Left cardiac atrium (tissue), 4 donors: ENCODE measurements at places on chromosomes 1 and 21. TPM values are rescaled to one million over a fixed set of nuclear protein-coding genes. Genes with fewer than 3 reads are reported as not detected.
A peak's percentile ranks its signal among the peaks of the same experiment; 100 is the strongest.

DNA sequence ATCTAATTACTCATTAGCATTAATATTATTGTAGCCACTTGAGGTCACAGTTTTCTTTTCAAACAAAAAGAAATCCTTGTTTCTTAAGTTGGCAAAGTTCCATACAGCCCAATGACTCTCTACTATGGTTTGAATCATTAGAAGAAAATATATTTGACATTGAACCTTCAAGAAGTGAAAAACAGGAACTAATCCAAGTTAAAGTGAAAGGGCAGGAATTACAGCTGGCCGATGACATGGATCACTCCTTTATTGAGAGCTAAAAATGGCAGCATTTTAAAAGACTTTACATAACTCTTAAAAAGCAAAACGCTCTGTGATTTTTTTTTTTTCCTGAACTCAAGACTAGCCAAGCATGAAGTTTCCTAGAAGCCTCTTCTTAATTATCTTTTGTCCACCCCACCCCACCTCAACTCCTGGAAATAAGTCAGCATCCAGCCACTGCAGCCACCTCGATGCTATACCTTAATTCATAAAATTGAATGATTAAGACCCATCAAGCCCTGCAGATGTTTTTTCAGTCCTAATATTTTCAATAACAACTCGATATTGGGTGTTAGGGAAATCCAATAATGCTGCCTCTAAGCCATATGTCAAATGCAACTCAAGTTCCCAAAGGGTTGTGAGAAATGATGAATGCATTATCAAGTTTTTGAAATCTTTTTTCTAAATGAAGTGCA, 323.1 kb downstream of the HHIPL2 start:
- no peak for DNase-seq

- no peak for DNase-seq
These were observed 54.0 kb downstream of the APP start for GRCh38 chr21:26116456-26117011.

GRCh38 chr1:156643778-156644092, 1.8 kb downstream of the BCAN start:
- no peak for DNase-seq

DNA sequence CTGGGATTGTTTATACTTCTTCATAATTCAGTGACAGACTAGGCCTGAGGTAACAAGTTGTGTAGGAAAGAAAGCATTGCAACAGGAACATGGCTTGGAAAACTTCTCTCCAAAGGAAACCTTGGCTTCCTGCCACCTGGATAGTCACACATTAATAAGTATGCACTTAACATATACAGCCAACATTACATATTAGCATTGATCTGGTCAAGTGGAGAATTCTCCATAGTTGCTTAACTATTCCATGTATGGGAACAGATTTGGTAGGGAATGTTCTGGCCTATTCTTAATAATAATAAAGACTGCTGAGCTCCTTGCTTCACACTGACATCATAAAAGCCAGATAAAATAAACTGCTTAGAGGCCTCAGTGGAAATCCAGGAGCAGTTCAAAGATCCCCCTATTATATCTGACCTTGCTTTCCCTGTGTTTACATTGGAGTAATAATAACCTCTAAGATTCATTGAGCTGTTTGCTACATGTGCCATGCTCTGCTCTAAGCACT, 27.2 kb upstream of the NFIA start:
- DNase-seq, result no peak

DNA sequence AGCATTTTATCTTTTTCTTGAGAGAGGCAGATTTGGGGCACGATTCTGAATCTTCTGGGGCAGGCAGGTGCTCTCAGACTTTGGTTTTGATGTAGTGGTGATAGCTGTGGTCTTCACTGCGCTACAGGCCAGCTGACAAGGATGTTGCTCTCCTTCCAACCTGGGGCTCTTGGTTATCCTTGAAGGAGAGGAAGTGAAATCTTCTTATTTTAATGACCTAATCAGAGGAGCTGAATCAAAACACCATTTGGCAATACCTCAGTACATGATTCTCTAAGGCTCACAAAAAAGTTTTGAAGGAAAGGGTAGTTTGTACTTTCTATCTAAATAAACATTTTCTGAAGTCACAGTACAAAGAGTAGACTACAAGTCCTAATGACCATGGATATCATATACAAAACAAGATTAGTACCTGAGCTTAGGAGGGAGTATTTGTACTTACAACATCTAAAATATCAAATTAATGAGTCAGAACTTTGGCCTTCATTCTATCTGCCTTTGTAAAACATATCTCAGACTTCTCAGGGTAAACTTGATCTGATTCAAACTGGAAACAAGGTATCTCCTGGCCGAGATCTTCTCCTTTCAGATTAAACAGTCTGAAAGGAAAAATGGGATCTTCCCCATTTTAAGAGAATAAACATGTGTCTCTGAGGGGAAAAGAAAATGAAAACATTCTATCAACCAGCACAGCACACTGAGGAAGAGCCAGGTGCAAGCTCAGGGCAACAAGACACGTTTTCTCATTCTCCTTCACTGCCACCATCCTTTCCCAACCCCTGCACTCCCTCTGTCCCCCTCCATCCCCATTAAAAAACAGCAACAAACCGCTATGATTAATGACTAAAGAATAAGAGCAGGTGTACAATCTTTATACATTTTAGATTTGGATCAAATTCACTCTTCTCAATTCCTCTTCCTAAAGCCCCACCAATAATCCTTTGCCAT, 69.2 kb downstream of the SH3GLB1 start:
- DNase-seq, result no peak

- DNase-seq, result no peak
These were observed 6.3 kb upstream of the CRYBG2 start for GRCh38 chr1:26359981-26360806.

DNA sequence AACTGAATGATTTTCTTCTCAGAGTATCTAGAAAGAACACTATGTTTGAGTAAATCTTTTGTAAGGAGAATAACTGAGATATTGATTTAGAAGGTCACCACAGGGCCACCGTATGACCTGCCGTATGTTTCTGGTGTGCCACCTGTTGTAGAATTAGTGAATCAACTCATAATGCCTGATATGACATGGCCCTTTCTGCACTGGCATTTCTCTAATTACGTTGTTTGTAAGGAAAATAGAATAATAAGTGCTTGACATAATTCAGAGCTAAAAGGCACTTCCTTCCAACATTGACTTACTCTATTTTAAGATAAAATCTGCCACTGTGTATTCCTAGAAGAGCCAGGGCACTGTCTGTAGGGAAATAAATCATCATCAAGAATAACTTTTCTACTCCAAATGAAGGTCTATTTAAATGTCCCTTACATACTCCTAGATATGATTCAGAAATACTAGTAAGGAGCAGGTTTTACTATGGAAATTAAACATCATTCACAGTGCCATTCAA, 101.7 kb downstream of the PHTF1 start:
- DNase-seq, result no peak

DNA sequence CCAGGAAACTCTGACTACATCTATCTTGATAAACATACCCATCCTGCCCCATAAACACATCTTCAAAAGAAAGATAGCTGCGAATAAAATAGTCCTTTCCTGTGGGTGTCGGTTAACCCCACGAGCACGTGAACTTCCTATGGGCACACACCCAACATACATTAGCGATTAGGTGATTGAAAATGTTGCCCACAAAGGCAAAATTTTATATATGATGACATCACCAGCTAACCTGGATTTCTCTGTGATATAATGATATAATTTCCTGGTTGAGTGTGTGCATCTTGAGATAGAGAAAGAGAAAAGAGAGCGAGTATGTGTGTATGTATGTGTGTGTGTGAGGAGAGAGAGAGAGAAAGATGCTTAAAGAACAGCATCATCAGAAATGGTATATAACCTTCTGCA, 296.1 kb downstream of the PTPRC start:
- DNase-seq, result no peak

- no peak for DNase-seq
These were observed 37.5 kb upstream of the TMEM61 start for GRCh38 chr1:54942976-54943375.

DNA sequence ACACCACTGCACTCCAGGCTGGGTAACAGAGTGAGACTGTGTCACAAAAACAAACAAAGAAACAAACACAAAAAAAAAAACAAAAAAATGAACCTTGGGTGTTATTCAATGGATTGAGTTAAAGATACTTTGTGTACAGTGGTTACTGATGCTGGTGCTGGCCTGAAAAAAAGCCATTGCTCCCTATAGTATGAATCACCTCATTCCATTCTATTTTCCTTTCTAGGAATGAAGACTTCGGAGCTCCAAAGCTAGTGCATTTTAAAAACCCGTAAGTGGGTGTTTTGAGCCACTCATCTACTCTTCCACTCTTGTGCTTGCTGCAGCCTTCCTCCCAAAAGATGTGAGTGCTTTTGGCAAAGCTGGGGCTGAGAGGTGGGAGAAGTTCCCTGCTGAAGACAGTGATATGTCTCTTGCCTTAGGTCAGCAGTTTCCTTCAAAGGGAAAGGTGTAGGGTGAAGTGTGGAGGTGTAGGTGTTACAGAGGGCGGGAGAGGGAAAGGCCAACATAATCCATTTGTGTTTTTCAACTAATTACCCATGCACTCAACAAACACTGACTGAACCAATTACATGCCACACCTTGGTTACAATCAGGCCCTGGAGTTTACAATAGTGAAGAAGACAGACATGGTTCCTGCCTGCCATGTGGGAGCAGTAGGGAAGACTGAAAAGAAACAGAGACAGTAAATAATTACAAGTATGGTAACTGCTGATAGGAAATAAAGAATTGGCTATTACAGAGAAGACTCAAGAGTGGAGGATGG, 55.0 kb upstream of the SERBP1 start:
- no peak for DNase-seq

DNA sequence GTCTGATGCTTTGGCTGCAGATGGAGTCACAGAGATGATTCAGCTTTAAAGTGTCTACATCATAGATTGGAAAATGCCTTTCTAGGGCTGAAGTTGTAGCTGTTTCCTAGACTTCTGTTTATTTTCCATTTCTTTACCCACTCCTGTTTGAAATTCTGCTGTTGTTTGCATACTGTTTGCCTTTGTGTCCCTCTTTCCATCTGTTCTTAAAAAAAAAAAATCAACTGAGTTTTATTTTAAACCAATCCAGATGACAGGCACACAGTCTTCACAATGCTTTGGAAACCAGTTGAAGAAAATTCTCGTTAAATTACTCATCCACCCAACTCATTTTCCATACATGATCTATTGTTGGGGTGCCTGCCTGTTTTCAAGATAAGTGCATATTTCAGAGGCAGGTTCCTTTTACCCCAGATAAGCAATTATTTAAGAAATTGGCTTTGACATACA, 245.9 kb downstream of the DISC1 start:
- DNase-seq, result no peak

GRCh38 chr1:192698731-192699130, 62.8 kb downstream of the RGS13 start:
- no peak for DNase-seq

GRCh38 chr1:194133152-194133551, 946.7 kb upstream of the B3GALT2 start:
- no peak for DNase-seq

GRCh38 chr1:89826594-89826993, 5.8 kb downstream of the LRRC8D start:
- no peak for DNase-seq

- no peak for DNase-seq
These were observed 17.3 kb downstream of the DDX59 start for GRCh38 chr1:200652378-200652777.

- DNase-seq, result no peak
These were observed 3.6 kb upstream of the ZNF124 start for GRCh38 chr1:247175458-247175857.

GRCh38 chr1:29691499-29691898, 455.2 kb downstream of the PTPRU start:
- DNase-seq, result no peak

- peak; percentile 96 for DNase-seq
These were observed at the start of gene IL6R for GRCh38 chr1:154404984-154405746. TSS of gene IL6R (plus strand) at chr1:154405343. CDS start at chr1:154405630, 287 bp downstream.

- no peak for DNase-seq
These were observed 469.5 kb downstream of the MATN1 start for GRCh38 chr1:30253807-30254440.

DNA sequence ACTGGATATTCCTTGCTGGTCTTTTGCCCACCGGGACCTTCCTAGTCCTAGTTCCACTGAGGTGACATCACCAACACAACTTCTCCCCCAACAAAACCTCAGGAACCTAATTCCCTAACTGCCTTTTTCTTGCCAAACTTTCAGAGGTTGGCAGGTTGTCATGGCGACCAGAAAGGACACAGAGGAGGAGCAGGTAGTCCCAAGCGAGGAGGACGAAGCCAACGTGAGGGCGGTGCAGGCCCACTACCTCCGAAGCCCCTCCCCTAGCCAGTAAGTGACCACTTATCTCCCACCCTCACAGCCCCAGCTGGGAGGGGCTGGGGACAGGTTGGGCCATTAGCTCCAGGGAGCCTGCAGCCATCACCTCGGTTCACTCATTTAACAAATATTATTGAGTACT, 815 bp downstream of the STYXL2 start:
- DNase-seq, result no peak

GRCh38 chr1:93443454-93443853, 4.5 kb upstream of the FNBP1L start:
- no peak for DNase-seq

- DNase-seq, result no peak
These were observed 338.7 kb downstream of the VAV3 start for GRCh38 chr1:107626073-107626796.

- peak; percentile 76 for DNase-seq
These were observed 21.1 kb downstream of the MEGF6 start for GRCh38 chr1:3590139-3590763.

- DNase-seq, result no peak
These were observed 19.0 kb downstream of the OR2L3 start for GRCh38 chr1:248065604-248066003.

- DNase-seq, result no peak
These were observed 27.1 kb upstream of the LYST start for GRCh38 chr1:235893840-235894239.

The RIIAD1 gene
- total RNA-seq, result 3.3 TPM

The UTS2 gene
- not detected for total RNA-seq

The FAM177B gene
- not detected for total RNA-seq

The S100A9 gene
- total RNA-seq, result 529 TPM

The ABCA4 gene
- total RNA-seq, result 0.21 TPM

The MATN1 gene
- not detected for total RNA-seq

The CXADR gene
- total RNA-seq, result 9.8 TPM

The FAM72C gene
- total RNA-seq, result 0.16 TPM

The SELP gene
- total RNA-seq, result 22.5 TPM

The OR2G3 gene
- not detected for total RNA-seq

The CLDN17 gene
- total RNA-seq, result not detected

The TNNT2 gene
- total RNA-seq, result 5,317 TPM
